Vagina (tissue), 2 donors: ENCODE measurements at places on chromosomes 5 and 9.

GRCh38 chr5:135824541-135825041 is 9.9 kb upstream of the SLC25A48 start:
- peak; percentile 79 for DNase-seq

DNA sequence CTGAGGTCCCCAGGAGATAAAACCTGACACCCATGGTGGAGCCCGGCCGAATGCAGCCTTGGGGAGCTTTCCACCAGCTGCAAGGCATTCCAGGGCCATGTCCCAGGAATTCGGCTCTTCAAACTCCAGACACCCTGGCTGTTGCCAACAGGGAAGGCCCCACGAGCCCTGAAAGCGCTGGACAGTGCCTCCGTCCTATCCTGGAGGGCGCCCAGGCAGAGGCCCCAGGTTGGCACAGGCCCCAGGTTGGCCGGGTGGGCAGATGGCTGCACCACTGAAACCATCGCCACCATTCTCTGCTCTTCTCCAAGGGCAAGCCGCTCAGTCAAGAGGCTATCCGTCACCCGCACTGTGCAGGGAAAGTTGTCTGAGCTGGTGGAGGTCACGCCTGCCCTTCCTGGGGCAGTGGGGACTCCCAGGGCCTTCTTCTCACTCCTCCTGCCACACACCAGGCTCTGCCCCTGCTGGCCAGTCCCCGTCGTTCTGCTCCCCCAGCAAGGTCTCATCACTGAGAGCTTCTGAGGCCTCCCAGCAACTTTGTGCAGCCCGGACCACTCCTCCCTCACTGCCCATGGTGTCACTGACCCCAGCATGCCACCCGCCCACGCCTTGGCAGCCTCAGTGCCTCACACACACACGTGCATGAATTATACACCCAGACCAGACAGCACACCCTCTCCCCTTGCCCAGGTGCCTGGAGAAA is 21.2 kb downstream of the SLC6A3 start:
- DNase-seq, result no peak

GRCh38 chr9:106637486-106637885 is 225.5 kb upstream of the ZNF462 start:
- no peak for DNase-seq

DNA sequence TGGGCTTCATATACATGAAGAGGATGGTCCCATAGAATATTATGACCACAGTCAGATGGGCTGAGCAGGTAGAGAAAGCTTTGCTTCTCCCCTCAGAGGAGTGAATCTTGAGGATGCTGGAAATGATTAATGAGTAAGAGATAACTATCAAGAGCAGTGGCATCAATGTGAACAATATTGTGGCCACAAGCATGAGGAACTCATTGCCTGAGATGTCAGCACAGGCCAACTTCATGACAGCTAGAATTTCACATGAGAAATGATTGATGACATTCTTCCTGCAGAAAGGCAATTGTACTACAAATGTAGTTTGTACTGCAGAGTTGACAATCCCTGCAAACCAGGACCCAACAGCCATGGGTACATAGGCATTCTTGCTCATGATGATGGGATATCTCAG is 586 bp downstream of the OR13C9 start:
- no peak for DNase-seq

DNA sequence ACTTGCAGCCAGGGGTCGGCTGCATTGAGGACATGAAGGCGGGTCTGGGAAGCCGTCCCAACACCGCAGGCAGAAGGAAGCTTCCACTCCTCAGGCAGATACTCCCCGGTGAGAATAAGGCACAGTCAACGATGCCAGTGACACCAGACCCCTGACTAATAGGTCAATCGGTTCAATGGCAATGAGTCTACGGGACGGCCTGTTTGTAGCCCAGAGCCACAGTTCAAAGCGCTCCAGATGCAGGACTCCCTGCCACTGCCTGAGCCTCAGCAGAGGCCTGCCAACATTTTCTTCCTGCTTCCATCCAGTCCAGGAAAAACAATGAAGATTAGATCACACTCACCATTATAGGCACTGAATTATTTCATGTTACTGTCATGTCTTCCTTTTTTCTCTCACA is 84.5 kb upstream of the SIMC1 start:
- DNase-seq, result no peak

DNA sequence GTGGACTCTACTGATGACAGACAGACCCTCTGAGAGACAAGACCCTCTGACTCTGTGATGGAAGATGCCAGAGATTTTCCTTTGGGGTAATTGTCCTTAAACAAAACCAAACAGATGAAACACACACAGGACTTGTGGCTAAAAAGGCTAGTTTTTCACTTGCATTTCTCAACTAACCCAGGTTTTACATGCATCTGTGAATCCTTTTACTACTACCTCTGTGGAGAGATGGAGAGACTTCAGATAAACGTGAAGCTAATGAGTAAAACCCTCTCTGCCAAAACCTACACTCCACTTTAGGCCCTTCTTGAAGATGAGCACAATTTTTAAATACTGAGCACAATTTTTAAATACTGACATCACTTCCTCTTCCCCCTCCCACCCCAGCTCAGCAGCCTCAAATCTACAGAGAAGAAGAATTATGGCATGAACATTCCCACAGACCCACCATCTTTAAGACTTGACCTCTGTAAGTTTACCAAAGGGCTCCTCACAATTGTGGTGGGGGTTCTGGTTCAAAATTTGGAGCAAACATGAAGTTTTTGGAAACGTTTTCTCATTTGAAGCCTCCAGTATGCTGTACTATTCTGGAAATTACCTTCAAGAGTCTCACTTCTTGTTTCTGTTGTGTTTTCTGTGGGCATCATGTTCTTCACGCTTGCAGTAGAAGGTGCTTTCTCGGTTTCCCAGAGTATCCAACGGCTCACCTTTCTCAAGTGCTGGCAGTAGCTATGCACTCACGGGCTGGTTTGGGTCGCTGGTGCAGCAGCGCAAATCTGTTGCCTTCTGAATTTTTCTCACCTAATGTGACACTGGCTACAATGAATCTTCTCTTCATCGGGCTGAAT is 42.7 kb downstream of the ACER2 start:
- no peak for DNase-seq

- DNase-seq, result peak; percentile 85
Observed at GRCh38 chr9:91073049-91073810, 271.6 kb downstream of the SYK start.

GRCh38 chr9:123175854-123176629 is 92.3 kb downstream of the STRBP start:
- DNase-seq, result no peak

DNA sequence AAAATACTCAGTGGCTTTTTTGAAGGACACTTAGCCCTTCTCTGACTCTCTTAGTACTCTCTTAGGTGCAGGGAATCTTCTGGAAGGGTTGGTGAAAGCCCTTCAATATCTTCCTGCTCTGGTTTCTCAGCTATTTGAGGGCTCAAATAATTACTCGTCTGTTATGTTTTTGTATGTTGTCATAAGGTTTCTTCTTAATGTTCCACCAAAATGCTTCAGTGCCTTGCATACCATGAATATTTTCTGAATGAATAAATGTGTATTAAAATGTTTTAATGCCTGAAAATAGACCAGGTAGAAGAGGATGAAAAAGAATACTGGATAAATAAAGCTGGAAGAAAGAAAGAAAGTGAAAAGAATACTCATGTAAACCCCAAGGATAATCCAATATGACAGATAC is 124.3 kb downstream of the STK32A start:
- no peak for DNase-seq

DNA sequence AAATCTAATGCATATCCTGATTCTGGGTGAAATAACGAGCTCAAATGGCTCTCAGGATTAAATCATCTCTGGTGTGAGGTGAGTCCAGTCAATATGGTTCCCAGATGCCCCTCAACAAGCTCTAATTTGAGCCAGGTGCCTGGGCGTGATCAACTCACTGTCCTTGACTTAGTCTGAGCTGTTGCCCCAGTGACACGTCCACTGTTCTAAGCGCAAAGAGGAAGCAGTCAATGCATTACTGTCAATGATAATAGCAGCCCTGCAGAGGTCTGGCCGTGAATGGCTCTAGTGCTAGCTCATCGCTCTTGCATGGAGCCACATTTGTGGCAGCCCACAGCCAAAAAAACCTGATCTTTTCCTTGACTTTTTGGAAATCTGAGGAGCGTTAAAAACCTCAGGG is 128.6 kb upstream of the EFNA5 start:
- no peak for DNase-seq
